Head of caudate nucleus (tissue), 42 donors: ENCODE measurements at places on chromosomes 5 and 9.

GRCh38 chr5:65624571-65625555 is at the start of the genes SHLD3 and TRAPPC13:
SHLD3 (plus strand) TSS chr5:65625027; CDS start chr5:65629588, 4,561 bp downstream.
TRAPPC13 (plus strand) TSS chr5:65625027; CDS start chr5:65625061, 34 bp downstream.
- DNase-seq = peak; percentile 90

DNA sequence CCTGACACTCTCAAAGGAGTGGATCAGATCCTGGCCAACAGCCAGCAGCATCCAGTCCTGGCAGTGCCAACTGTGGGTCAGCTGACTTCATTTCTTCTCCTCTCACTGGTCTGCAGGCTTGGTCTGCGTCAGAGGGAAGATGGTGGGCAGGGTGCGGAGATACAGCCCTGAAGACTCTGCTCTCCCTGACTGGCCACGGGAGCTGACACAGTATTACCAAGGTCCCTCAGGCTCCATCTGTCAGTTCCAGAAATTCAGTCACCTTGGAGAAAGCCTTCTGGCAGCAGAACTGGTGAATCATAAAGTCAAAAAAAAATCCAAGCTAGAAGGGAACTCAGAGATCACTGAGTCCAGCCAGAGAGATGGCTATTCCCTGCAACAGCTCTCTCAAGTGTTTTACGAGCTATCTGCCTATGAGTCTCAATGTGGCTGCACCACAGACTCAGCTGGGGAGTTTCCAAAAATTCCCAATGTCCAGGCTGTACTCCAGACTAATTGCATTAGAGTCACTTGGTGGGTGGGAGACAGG is 27.9 kb downstream of the C1QTNF2 start:
- no peak for DNase-seq

DNA sequence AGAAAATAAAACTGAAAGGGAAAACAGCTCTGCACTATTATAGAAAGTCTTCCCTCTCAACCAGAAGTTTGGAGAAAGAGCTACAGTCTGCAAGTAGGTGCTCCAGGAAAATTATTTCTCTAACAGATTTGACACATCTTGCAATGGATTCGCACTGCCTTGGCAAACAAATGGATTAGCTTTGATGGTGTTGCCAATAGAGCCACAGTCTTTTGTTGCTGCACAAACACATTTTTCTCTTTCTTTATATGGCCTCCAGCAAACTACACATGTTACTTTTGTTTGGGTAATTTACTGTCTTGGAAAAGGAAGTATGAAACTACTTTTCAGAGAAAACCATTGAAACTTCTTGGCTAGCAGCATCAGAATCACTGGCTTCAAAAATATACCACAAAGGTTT is 523.1 kb downstream of the EFNA5 start:
- DNase-seq = no peak

- DNase-seq = no peak
Measured at GRCh38 chr9:129146441-129146941, 31.6 kb downstream of the IER5L start.

DNA sequence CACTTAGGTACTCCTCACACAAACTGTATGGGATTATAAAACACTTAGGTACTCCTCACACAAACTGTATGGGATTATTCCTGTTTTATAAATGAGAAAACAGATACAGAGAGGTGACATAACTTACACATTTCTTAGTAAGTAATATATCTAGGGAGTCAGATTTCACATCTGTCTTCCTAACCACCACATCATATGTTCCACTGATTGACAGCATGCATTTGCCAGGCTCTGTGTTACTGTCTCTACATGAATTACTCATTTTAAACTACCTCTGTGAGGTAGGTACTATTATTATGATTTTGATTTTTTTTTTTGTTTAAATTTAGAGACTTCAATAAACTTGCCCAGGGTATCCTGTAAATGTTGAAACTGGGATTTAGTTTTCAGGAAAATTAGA is 232.7 kb downstream of the CCDC171 start:
- DNase-seq = no peak

GRCh38 chr5:141121985-141122384 is 367 bp downstream of the PCDHB4 start:
- no peak for DNase-seq

GRCh38 chr9:111904026-111904425 is 7.4 kb downstream of the UGCG start:
- no peak for DNase-seq

DNA sequence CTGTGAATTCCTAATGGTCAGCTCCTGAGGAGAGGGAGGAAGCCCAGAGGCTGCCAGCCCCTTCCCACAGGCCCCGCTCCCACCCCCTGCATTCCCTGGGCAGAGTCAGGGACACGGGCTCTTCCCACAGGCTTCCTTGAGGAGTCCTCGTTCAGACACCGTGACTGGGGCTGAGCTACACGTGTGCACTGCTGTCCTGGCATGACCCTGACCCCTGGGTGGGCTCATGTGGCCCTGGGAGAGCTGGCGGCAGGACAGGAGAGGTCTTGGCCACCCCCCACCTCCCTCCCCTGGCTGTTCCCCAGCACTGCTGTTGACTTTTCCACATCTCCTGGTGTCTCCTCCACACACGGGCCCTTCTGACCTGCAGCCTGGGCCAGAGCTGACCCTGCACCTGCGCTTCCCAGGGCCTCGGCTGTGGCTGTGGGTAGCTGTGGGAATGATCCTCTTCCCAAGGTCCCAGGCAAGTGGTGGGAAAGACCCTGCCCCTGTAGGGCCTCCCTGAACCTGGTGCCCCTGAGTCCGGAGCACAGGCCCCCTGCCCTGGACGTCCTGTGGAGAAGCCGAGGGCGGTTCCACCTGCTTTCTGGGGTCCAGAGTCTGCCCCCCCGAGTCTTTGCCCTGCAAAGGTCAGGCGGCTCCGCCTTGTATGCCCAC is 56.5 kb upstream of the NKD2 start:
- DNase-seq = no peak

- DNase-seq = no peak
Measured at GRCh38 chr5:15366676-15367391, 133.1 kb upstream of the FBXL7 start.

GRCh38 chr5:59380350-59380951 is 513.1 kb downstream of the PDE4D start:
- DNase-seq = no peak

GRCh38 chr5:40033411-40033810 is 608.6 kb upstream of the DAB2 start:
- no peak for DNase-seq

GRCh38 chr9:17272536-17272935 is 137.7 kb downstream of the CNTLN start:
- DNase-seq = no peak

GRCh38 chr5:148913985-148914431 is 87.6 kb downstream of the ADRB2 start:
- no peak for DNase-seq

GRCh38 chr9:1837453-1838084 is 177.6 kb upstream of the SMARCA2 start:
- DNase-seq = peak; percentile 23

GRCh38 chr5:52269859-52270258 is 517.9 kb upstream of the ITGA1 start:
- no peak for DNase-seq

GRCh38 chr9:121350993-121351561 is 19.0 kb downstream of the STOM start:
- DNase-seq = no peak

GRCh38 chr5:132142459-132142858 is 68.9 kb downstream of the CSF2 start:
- DNase-seq = no peak

DNA sequence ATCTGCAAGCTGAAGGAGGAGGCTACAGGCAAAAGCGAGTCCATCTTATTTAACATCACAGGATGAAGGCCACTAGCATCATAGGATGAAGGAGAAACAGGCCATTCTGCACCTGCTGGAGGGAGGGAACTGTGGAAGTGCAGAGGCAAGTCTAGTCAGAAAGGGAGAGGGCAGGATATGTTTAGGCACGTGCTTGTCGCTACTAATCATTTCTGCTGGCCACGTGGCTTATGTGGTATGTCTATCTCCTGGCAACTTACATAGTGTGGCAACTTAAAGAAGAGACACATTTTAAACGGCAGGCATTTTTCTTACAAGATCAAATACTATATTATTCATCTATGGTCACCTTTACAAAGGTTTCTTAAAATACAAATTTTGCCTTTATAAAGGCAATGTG is 74.0 kb downstream of the GNAQ start:
- DNase-seq = no peak

GRCh38 chr5:179772351-179772750 is 21.4 kb upstream of the LTC4S start:
- no peak for DNase-seq

DNA sequence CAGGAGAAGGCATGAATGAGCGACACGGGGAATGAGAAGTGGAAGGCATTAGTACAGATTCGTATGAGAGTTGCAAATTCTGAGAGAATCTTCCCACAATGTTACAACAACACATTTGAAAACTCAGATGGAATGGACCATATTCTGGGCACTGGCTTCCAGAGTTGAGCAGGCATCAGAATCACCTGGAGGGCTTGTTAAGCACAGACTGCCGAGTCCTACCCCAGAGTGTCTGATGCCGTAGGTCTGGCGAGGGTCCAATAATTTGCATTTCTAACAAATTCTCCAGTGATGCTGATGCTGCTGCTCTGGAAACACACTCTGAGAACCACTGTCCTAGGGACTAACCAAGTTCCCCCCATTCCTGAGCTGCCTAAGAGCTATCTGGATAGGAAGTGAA is 2.9 kb upstream of the TLX3 start:
- no peak for DNase-seq

DNA sequence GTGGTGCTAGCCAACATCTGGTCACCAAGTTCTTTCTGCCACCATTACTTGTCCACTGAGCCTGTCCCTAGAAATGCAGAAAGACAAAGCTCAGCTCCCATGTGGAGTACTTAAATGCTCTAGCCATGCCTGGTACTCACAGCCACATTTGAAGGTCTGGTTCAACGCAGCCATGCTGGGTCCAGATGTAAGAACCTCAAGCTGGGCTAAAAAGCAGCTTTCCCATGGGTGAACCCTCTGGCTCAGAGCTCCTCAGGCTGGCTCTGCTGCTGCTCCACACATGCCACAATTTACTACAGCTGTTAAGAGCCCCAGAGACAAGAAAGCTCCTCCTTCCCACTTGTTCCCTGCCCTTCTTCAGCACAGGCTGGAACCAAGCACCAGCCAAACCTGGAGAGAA is 97.1 kb upstream of the LRRTM2 start:
- DNase-seq = no peak

DNA sequence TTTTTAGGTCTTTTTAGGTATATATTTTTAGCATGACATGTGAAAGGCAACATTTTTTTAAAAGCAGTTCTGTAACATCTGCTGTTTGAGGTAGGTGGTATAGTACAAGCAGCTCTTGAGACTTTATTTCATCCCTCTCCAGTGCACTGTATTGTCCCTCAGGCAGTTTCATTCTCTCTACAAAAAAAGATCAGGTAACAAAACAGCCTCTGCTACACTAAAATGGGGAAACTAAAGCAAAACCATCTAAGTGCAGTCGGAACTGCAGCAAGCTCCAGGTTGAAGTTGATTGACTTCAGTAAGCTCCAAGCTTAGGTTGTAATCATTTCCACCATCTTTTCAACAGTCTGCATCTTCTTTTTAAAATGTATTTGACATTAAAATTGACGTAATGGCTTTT is 195.6 kb downstream of the DEPDC1B start:
- no peak for DNase-seq

DNA sequence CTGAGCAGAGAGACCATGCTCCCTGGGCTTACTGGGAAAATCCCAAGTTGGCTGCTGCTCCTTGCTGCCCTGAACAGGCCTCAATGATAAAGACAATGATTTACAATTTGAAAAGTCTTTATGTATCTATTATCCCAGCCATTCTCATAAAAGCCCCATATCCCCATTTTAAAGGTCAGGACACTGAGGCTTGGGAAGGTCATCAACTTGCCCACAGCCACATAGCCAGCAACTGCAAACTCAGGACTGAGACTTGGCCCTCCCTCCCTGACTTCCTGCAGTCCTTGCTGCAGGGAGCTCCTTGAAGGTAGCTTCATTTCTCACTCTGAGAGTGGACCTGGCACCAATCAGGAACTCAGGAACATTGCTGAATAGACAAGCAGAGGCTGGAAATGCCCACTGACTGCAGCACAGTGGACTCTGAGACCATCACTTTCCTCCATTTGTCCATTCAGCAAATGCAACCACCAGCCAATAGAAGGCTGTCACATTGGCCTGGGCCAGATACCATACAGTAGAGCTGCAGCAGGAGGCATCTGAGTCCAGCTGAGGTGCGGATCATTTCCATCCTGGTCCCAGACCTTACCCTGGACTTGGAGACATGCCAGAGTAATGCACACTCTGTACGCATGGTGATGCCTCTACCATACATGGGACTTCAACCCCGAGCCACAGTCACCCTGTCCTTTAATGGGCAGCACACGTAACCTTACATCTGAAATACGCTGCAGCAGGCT is 18.3 kb downstream of the TNIP1 start:
- DNase-seq = no peak

- no peak for DNase-seq
Measured at GRCh38 chr5:143376911-143377813, 26.3 kb downstream of the NR3C1 start.

DNA sequence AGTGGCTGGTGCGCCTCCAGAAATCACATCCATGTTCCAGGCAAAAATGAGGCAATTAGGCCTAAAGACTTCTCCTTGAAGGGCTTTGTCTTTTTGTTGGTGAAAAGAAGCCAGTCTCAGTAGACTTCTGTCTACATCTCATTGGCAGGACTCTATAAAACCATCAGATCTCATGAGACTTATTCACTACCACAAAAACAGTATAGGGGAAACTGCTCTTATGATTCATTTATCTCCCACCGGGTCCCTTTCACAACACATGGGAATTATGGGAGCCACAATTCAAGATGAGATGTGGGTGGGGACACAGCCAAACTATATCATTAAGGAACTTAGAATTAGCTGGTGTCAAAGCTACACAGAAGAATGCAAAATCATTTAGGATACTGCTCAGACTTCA is 77.7 kb upstream of the SNX2 start:
- no peak for DNase-seq

- peak; percentile 69 for DNase-seq
Measured at GRCh38 chr5:124755565-124755964, 9.1 kb upstream of the ZNF608 start.

DNA sequence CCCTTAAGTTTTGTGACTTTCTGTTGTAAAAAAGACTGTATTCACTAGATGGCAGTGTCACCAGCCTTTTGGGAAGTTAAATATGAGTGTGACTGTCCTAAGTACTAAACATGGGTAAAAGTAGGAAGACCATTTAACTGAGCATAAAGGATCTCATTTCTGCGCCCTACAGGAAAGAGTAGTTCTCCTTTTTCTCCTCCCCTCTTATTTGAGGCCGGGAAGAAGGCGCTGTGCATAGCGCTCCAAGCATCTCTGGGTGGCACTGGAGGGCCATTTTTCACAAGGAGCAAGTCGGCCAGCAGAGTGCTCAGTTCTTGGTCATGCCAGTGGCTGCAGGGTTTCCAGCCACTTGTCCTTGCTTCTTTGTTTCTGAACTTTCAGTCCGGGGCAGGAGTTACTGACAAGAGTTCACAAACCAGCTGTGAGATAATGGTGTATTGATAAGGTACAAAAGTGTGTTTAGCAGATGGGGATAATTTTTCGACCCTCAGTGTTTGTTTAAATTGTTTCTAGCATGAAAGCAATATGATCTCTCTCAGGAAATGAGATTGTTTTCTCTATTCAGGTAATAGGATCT is 227.6 kb upstream of the DMRT1 start:
- DNase-seq = peak; percentile 87

GRCh38 chr9:98147582-98147981 is 28.6 kb upstream of the TRIM14 start:
- DNase-seq = no peak
